ENCODE measurements at places on chromosomes 1 and 21.

DNA sequence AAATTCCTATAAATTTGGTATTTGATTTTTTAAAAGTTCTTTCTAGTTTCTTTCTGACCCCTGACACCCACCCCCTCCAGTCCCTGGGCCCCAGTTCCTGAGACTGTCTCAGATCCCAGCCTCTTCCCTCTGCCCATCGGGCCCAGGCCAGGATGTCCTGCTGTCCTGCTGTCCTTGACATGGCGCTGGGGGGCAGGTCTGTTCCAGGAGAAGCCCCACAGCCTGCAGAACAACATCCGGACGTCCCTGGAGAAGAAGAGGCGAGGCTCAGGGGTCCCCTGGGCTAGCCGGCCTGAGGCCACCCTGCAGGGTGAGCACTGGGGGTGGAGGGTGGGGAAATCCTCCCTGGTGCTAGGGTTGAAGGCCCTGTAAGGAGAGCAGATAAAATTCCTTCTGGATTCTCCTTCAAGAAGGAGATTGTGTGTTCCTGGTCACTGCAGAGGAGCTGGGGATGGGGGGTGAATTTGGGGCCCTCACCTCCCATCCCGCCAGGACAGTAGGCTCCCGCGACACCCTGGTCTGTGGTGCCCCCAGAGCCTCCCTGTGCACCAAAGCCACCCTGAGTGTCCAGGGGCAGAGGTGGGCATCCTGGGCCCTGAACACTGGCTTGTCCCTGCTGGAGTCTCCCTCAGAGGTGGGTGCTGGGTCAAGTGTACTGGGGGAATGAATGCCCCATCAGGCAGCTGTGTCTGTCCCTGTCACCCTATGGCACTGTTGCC, 45.0 kb downstream of the DISP3 start:
- DNase-seq, result no peak

- DNase-seq, result no peak
These were observed 17.8 kb upstream of the RSBN1 start for GRCh38 chr1:113830039-113830438.

DNA sequence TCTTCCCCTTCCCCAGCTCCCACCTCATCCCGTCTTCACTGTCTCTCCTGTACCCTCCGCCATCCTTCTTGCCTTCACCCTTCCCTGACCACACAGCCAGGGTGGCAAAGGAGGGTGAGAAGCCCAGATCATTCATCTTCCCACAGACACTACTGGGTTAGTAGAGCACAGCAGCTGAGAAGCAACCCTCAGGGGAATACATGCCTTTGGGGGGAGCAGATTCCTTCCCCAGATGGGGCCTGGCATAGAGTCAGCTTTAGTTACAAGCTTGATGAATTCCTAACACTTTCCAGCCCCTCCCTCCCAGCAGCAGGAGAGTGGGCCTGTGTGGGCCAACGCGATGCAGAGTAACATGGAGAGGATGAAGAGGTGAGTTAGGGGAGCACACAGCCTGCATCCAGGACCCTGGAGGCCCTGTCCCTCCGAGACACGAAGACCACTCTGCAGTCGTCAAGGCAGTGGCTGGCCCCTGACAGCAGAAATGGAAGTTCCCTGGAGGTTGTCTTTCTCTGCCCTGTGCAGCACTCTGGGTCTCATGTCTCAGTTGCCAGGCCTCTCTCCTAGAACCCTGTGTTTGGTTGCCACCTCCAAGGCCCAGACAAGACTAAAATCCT, 8.8 kb upstream of the BTG2 start:
- no peak for DNase-seq

- no peak for DNase-seq
These were observed 111.9 kb upstream of the L1TD1 start for GRCh38 chr1:62082456-62083363.

- DNase-seq, result no peak
These were observed 10.2 kb upstream of the BECN2 start for GRCh38 chr1:241947354-241947753.

DNA sequence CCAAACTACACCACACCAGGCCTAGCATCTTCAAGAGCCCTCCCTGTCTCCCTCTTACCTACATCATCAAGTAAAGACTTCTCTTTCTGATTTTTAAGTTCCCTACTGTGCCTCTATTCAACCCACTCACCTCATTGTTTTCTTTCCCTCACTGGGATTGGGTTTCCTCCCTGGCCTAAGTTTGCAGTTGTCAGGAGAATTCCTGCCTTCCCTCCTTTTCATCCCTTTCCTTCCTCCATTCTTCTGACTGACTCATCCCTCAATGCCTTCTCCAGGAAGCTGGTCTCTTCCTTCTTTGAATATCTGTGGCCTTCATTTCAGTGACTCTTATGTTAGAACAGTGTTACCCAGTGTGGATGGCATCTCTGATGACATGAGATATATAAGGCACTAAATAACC, 139.9 kb upstream of the KIAA0040 start:
- no peak for DNase-seq

DNA sequence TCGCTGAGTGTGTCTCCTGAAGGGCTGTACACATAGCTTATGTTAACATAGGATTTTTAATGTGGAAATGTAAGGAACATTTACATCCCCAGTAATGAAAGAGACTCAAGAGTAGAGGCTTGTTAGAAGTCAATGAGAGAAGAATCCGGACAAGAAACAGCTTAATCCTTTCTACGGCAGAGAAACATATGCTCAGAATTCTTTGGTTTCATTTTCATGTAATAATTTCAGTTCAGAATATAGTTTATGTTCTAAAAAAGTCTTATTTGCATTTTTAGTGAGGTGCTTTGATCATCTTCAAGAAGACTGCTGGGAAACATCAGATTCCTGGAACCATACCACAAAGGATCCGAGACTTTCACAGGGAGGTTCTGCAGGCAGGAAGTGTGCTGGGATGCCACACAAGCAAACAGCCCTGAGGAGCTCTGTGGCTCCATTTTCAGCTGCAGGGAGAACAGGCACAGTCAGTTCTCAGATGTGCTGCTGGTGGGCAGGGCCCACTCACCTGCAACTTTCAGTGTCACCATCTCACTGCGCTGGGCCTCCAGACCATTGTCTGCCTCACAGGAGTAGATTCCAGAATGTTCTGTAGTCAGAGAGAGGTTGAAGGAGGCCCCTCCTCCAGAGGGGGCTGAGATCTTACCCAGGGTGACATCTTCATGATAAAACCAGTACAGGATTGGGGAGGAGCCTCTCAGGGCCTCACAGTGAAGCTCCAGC, 28.4 kb downstream of the FCRL5 start:
- DNase-seq, result no peak

- DNase-seq, result no peak
These were observed 21.8 kb downstream of the DHRS3 start for GRCh38 chr1:12596007-12596821.

DNA sequence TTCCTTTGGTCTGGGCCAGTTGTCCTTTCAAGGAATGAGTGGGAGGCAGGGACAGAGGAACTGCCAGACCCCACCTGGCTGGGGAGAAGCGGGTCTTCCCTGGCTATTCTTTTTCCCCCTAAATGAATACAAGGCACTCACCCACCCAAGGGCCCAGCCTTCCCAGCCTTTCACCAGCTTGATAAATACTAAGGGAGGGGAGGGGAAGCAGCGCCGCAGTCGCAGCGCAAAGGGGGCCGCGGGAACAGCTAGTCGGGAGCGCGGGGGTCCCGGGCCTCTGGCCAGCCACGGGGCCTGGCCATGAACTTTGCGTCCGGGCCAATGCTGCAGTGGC, 91.3 kb upstream of the VAMP3 start:
- DNase-seq, result no peak

GRCh38 chr1:218482683-218483082, 137.5 kb downstream of the TGFB2 start:
- DNase-seq, result no peak

DNA sequence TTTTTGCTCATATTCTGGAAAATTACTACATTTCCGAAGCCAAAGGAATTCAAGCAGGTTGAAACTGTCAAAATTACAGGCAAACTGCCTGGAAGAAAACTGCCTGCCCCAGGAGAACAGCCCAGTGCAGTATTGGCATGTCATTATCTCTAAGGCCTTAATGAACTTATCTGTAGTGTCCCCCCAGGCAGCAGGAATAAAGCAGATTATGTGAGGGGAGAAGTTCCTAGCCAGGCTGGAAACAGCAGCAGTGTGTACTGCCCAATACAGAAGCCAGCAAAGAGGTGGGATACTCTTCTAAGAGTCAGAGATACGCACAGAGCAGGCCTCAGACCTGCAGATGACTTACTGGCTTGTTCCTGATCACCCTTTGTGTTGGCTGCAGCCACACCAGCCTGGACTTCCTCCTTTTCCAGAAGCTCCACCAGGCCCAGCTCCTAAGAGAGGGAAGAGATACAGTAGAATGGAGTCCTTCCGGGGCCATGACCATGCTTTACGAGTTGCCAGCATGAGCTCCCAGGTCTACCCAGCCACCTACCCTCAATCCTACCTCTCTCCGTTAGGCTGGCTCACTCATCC, 11.7 kb downstream of the IQGAP3 start:
- no peak for DNase-seq

- DNase-seq, result no peak
These were observed 87.1 kb upstream of the ARHGEF16 start for GRCh38 chr1:3367376-3367775.

DNA sequence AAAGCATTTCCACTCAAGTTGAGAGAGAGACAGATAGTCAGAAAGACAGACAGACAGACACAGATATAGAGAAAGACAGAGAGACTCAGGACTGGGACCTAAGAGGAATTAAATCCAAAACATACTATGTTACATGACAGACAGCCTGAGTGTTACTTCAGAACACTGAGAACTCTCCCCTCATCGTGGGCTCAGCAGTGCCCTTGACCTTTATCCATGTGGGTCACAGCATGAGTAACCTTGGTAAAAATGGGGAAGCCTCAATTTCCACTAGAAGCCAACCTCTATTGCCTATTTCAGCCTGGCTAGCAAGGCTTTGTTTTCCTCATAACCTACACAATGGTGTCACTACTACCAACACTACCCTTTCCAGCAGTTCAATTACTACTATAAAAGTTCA, 81.9 kb upstream of the TRABD2B start:
- DNase-seq, result no peak

DNA sequence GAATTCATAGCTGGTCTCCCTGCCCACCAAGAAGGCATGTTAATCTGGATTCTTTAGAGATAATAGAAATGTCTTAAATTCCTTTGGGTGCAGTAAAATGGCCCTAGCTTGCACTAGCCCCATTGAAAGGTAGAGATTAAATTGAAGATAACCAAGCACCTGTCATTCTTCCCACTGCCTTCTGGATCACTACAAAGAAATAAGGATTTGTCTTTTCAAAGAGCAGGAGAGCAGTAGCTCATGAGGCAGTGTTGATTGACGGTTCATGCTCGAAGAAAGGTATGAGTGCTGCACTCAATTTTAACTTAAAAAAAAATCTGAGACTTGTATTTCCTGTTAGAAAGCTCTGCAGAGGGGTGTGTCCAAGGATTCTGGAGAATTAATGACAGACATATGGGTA, 74.9 kb upstream of the F3 start:
- DNase-seq, result no peak

DNA sequence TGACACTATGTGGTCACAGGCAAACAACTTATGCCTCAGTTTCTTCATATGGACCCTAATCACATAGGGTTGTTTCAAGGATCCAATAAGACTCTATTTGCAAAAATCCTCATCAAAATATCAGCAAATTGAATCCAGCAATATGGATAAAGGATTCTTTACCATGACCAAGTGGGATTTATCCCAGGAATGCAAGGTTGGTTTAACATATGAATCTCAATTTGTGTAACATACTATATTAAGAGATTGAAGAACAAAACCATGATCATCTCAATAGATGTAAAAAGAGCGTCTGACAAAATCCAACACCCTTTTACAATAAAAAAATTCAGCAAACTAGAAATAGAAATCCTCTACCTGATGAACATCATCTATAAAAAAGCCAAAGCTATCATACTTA, 23.9 kb downstream of the ARHGEF11 start:
- DNase-seq, result no peak

- DNase-seq, result no peak
These were observed 37.0 kb downstream of the LPAR3 start for GRCh38 chr1:84855691-84856630.

GRCh38 chr1:87165177-87165576, 163.5 kb upstream of the LMO4 start:
- no peak for DNase-seq

GRCh38 chr1:173347282-173347818, 129.8 kb upstream of the PRDX6 start:
- DNase-seq, result no peak

GRCh38 chr1:24732186-24732885, 12.9 kb upstream of the CLIC4 start:
- DNase-seq, result no peak

DNA sequence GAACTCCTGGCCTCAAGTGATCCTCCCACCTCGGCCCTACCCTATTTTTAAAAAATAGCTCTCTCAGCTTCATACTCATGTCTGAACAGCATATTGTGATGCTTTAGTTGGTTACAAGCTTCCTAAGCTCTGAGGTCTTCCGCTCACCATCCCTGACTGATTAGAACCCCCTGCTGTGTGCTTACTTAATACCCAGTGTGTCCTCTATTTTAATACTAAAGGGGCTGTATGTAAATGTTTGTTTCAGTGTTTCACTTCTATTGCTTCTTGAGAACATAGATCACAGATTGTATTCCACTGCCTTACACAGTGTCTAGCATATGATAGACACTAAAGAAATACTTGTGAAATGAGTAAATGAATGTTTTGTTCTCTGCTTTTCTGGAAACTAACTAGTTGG, 29.8 kb downstream of the ZYG11B start:
- DNase-seq, result no peak

DNA sequence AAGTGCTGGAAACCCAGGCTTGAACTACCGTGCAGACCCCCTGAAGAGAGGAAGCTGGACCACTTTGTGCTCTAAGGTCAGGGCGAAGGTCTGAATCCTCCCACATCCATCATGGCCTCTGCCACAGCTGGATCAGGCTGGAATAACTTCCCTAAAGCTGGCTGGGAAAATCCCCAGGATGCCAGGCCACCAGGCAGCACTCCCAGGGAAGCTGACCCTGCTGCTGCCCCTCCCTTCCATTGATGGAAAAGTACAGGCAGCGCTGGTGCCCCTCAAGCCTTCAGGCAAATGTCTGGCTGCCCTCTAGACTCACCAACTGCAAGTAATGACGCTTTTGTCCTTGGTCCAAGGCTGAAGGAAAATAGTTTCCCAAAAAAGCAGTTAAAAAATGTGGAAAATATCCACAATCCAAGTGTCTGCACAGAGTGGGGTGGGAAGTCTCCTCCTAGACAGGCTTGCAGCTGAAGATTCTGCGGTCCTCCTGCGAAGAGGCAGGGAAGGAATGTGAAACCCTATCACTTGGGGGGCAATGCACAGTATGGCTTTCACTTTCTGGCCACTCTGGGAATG, 39.9 kb upstream of the TSPAN2 start:
- DNase-seq, result no peak
